Left lung (tissue), 14 donors: ENCODE measurements at places on chromosomes 4 and X. TPM values are rescaled to one million over a fixed set of nuclear protein-coding genes. Genes with fewer than 3 reads are reported as not detected.

TRAPPC2 gene
- 20.7 TPM for total RNA-seq

RNF175 gene
- 0.23 TPM for total RNA-seq

ALG13 gene
- 42.4 TPM for total RNA-seq

WDR17 gene
- 4.2 TPM for total RNA-seq

HS3ST1 gene
- total RNA-seq, result 3.1 TPM

SLC39A8 gene
- total RNA-seq, result 295 TPM

POU3F4 gene
- not detected for total RNA-seq

VSIG4 gene
- 377 TPM for total RNA-seq

FAM47A gene
- not detected for total RNA-seq

HERC6 gene
- 21.9 TPM for total RNA-seq

NHS gene
- total RNA-seq, result 1.4 TPM

TNIP3 gene
- 8.8 TPM for total RNA-seq

DUSP9 gene
- 0.16 TPM for total RNA-seq

COMMD8 gene
- 20.1 TPM for total RNA-seq

TRO gene
- total RNA-seq, result 19.7 TPM

SUPT20HL2 gene
- not detected for total RNA-seq

TCEAL6 gene
- not detected for total RNA-seq

ACE2 gene
- total RNA-seq, result 3.6 TPM

UGT2B7 gene
- total RNA-seq, result 0.47 TPM

DUSP21 gene
- total RNA-seq, result not detected

CLDN22 gene
- total RNA-seq, result not detected

ASMT gene
- total RNA-seq, result not detected

CT47B1 gene
- not detected for total RNA-seq

PAGE1 gene
- total RNA-seq, result not detected

GDPD2 gene
- not detected for total RNA-seq

PNCK gene
- total RNA-seq, result 1.1 TPM

S100P gene
- 85.0 TPM for total RNA-seq

TEX13B gene
- total RNA-seq, result not detected

HPSE gene
- total RNA-seq, result 6.5 TPM

CLGN gene
- total RNA-seq, result 0.55 TPM

SPANXA2 gene
- total RNA-seq, result not detected

DHRSX gene
- 28.8 TPM for total RNA-seq

ENPP6 gene
- total RNA-seq, result 0.20 TPM

USP17L12 gene
- not detected for total RNA-seq

PLS3 gene
- 186 TPM for total RNA-seq

NUDT6 gene
- total RNA-seq, result 5.5 TPM

TCEAL7 gene
- 8.2 TPM for total RNA-seq

CT83 gene
- not detected for total RNA-seq

HERC5 gene
- total RNA-seq, result 5.5 TPM

NWD2 gene
- not detected for total RNA-seq

GPR82 gene
- 0.37 TPM for total RNA-seq

VEGFD gene
- total RNA-seq, result 20.1 TPM

STK26 gene
- total RNA-seq, result 18.0 TPM

CNGA1 gene
- total RNA-seq, result 0.73 TPM
